ENCODE measurements at places on chromosomes 3 and 15.
A peak's percentile ranks its signal among the peaks of the same experiment; 100 is the strongest.

- peak; percentile 12 for DNase-seq
These were observed 32.5 kb upstream of the ZNF445 start for GRCh38 chr3:44510000-44510368.

DNA sequence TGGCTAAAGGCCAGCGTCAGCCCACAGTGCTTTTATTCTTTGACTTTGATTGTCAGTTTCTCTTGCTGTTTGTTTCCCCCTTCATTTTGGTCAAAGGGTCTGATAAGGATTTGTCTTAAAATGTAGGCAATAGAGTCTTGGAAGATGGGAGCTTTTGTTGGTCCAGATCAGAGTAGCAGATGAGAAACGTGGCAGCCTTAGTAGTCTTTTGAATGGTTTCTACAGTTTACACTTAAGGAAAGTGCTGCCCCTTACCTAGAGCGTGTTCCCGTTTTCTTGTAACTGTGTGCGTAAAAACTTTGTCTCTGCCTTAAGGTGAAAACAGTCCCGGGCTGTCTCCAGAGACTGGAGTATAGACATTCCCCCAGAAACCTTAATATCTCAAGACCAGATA, 630 bp downstream of the LXN start:
- DNase-seq: no peak

DNA sequence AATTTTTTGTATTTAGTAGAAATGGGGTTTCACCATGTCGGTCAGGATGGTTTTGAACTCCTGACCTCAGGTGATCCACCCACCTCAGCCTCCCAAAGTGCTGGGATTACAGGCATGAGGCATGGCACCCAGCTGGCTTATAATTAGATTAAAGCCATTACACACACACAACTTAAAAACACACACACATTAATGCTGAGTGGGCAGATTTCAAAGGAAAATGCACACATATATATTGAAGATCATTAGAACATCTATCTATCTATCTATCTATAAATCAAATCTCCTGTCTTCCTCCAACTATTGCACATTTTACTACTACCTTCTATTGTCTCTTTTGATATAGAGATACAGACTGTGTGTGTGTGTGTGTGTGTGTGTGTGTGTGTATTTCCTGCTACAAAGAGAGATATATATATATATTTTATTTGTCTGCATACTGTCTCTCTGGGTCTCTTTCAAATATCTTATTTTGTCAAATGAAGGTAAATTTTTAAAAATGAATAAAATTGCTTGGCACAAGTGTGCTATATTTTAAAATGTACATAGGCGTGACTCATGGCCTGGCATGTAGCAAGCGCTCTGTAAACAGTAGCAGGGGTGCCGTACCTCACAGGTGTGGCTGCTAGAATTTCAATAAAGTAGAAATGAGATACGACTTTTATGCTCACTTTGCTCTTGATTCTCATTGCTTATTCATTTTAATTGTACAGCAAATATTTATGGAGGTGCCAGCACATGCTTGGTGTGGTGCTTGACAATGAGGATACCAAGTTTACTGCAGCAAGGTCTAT, 655.8 kb downstream of the AGBL1 start:
- no peak for DNase-seq

DNA sequence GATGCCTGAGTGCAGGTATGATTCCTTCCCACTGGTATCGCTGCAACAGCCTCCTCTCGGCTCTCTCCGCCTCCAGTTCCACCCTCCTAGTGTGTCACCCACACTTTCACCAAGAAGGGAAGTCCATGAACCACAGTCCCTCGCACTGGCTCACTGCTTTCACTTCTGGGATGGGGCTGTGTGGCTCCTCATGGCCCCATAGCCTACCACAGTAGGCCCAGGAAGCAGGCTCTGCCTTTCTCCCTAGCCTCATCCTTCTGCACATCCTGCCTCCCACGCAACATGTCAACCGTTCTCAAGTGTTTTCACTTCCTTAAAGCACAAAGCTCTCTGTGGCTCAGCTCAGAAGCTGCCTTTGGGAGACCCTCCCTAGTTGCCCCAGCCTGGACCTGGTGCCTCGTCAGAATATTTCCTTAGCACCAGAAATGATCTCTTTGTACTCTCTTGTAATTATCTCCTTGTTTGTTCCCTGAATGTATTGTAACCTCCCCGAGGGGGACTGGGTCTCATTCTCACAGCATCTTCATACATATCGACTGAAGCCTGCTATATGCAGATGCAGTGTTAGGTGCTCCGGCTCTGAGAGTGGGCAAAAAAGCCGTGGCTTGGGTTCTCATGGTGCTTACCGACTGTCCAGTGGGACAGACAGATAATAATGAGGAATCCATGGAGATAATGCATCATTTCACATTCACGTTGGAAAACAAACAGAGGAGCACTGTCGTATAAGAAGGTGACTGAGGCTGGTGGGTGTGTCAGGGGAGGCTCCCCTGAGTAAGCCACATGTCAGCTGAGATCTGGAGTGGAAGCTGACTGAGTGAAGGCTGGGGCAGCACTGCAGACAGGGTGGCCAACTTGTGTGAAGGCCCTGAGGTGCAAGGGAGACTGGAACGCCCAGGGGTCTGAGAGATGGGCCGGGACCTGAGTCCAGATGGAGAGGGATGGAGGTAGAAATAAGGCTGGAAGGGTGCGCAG, 107.1 kb downstream of the DGKG start:
- DNase-seq: no peak

GRCh38 chr15:86595741-86596140, 516.1 kb downstream of the AGBL1 start:
- no peak for DNase-seq

GRCh38 chr15:101470548-101471239, 18.8 kb downstream of the PCSK6 start:
- no peak for DNase-seq

DNA sequence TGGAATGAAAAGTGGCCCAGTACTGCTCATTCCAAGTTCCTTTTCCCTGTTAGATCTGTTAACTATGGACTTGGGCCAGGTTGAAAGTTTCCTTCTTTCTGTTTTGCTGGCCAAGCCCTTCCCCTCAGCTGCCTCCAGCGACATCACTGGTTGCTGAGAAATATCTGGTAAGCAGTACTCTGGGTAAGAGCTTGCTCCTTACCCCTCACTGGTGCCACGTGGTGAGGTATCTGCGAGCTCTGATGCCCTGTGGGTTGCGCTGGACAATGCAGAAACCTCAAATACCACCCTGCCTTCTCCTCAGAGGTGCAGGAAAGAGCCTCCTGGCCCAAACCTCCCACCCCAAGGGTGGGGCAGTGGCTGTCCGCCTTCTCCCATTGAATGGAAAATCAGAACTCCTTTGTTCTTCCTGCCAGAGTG, 42.9 kb upstream of the APH1B start:
- peak; percentile 33 for DNase-seq

GRCh38 chr15:33067456-33067855, 127.1 kb downstream of the FMN1 start:
- DNase-seq: no peak

GRCh38 chr15:53918180-53919079, 59.8 kb upstream of the UNC13C start:
- DNase-seq: peak; percentile 68

- DNase-seq: no peak
These were observed 198.2 kb downstream of the SLCO3A1 start for GRCh38 chr15:92051716-92052115.

DNA sequence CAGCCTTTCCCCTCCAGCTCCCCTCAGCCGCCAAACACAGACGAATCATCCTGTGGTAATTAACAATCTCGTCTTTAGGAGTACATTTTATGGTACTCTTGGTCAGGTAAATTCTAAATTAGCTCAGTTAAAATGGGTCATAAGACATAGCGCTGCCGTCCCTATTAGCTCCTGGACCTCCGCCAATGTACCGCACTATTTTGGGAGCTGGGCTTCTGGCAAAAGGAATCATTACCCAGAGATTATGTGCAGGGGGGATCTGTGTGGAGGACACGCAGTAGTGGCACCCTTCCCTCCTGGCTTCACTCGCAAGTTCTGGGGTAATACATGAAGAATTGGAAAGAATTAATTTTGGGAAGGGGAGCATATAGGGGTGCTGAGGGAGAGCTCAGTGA, 68.6 kb upstream of the ONECUT1 start:
- DNase-seq: no peak

DNA sequence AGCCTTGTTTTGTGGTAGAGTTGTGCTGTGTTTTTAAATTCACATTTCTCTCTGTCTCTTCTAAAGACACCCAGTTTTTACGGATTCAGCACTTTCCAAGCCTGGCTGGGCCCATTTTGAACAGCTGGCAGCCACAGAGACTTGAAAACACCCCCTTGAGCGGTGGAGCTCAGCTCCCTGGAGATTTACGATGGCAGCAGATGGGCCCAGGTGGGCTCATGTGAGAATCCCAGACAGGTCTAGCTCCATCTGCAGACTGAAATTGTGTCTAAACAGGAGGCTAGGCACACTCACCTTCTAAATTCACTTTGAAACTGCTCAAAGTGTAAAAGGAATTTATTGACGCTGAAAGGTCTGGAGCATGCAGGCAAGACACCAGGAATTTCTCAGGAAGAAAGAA, 232.0 kb upstream of the HES1 start:
- DNase-seq: no peak

DNA sequence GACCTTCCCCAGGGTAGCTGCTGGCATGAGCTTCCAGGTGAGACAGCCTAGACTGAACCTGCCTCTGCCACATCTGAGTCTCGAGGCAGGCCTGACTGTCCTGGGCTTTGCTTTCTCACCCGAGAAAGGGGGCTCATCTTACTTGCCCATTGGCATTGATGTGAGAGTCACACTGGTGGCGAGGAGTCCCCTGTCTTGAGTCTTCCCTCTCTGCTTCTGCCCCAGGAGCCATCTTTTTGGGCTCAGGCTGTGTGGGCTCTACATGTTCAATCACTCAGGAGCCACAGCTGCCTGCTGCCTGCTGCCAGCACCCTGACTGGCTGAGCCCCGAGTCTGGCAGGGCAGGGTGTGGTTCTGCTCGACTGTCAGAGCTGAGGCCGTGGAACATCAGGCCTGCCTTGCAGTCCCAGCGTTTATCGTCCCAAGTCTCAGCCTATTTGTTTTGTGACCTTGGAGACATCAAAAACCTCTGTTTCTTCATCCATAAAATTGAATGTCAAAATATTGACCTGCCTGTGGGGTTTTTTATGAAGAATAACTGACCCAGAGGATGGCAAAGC, 132.5 kb downstream of the DNAJB8 start:
- no peak for DNase-seq

GRCh38 chr3:190883973-190884832, 21.7 kb upstream of the GMNC start:
- DNase-seq: peak; percentile 79

DNA sequence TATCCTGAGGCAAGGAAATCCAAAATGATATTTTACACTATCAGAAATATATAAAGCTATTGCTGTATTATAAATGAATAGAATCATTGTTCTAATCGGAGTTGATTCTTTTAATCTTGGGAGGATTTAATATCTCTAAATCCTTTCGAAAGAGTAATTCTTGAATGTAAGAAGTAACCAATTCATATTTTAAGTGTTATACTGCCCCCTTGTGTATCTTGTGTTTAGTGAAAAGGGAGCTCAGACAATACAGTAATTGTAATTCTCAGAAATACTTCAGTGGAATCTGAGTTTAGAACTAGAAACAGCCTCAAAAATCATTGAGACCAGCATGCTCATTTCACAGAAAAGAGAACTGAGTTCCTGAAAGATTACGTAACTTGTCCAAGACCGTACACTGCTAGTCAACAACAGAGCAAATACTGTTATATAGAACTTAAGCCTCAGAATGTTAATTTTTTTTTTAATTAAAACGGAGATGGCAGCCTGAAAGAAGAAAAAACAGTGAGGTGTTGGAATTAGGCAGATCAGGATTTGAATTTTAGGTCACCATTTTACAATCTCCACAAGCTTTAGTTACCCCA, 42.9 kb downstream of the PLCH1 start:
- DNase-seq: peak; percentile 84

DNA sequence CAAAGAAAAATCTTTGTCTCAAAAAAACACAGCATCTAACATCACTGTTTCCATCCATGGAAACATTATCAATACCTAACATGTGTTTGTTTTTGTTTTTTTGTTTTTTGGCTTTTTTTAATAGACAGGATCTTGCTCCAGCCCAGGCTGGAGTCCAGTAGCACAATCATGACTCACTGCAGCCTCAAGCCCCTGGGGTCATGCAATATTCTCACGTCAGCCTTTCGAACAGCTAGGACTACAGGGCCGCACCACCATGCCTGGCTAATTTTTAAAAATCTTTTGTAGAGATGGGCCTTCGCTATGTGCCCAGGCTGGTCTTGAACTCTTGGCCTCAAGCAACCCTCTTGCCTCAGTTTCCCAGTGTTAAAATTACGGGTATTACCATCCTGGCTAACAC, 52.8 kb downstream of the RAF1 start:
- DNase-seq: no peak

DNA sequence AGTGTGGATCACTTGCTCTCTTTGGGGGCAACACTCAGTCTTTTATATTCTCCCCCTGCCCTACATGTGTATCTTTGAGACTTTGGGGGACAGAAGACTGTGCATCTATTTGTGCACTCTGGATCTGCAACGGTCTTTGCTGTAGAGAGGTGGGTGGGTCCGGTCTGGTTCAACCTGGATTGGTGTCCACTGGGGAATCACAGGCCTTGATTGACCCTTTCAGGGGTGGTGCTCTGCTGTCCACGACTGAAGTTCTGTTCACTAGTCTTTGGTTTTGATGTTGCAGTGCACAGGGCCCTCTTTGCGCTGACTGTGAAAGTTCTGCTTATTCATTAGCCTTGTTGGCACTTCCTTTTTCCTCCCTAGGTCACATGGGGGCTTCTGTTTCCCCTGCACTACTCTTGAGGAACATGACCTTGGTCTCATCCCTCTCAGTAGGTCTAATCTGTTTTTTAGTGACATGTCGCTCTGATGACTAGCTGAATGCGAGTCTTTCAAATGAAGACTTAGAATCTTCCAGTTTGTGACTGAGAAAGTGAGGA, 284.2 kb downstream of the SV2B start:
- no peak for DNase-seq

DNA sequence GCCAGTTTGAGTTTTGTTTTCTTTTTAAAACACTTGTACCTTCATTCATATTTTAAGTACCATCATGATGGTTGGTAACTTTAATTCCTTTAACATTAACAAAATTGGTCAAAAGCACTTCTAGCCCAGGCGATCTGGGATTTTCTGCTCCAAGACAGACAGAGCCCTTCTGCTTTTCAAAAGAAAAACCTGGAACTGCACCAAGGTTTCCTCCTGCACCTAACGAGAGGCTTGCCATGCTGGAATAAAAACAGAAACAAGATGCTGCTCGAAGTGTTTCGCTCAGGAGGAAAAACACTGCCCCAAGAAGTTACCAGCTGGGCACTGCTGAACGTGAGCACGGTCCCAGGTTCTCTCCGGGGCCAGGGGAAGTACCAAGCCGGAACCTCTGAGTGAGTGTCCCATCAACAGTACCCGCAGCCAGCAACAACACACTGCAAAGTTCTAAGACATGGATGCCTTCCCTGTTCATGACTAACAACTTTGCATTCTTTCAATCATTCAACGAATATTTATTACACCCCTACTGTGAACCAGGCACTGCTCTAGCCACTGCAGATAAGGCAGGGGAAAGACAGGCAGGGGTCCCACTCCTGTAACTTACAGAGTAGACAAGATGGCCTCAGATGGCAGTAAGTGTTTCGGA, 98.8 kb downstream of the XXYLT1 start:
- no peak for DNase-seq

- no peak for DNase-seq
These were observed 61.8 kb upstream of the MCF2L2 start for GRCh38 chr3:183490211-183490601.

GRCh38 chr3:25426408-25426807, 1.7 kb upstream of the RARB start:
- DNase-seq: no peak
